Activated CD8-positive, alpha-beta memory T cell treated with anti-CD3 and anti-CD28 coated beads for 1 hour (primary cell): ENCODE measurements at places on chromosomes 3 and 15.

DNA sequence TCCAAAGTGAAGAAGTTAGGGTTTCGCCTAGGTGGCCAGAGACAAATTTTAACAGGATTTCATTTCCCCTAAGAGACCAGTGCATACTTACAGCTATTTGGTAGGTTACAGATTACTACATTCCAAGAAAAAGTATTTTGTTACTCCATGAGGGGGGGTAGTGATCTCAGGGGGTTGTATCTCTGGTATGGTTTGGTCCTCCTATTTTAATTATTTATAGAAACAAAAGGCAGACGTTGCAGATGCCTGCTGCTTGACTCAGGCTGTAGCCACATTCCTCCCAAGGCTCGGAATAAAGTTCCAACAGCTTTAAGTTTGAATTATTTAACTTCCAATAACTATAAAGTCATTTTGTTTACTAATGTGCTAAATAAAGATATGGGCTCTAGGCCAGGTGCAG is 1.3 kb upstream of the TRIM59 start:
- DNase-seq: no peak

DNA sequence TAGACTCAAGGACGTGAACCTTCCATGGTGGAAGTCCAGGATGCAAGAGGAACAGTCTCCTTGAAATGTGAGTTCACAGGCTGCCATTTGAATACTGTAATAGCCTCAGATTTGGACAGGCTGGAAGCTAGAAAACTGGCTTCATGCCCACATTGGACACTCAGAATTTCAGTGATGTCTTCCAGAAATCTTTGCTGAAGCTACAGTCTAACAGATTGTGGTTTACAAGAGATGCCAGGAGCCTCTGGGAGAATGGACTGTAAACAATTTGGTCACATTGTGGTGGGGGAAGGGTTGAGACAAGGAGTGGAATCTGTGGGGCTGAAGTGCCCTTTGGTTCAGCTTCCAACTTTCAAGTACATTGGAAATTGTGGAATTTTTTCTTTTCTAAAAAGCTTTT is 252.0 kb upstream of the PROK2 start:
- no peak for DNase-seq

DNA sequence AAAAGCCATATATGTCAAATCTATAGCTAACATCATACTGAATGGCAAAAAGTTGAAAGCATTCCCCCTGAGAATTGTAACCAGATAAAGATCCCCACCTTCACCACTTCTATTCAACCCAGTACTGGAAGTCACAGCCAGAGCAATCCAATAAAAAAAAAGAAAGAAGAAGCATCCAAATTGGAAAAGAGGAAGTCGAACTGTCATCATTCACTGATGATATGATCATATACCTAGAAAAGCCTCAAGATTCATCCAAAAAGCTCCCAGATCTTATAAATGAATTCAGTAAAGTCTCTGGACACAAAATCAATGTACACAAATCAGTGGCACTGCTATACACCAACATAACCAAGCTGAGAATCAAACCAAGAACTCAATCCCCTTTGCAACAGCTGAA is 97.4 kb downstream of the CBLB start:
- no peak for DNase-seq

- DNase-seq: peak; percentile 22
Observed at GRCh38 chr15:31216215-31216911, 110.3 kb upstream of the KLF13 start.

DNA sequence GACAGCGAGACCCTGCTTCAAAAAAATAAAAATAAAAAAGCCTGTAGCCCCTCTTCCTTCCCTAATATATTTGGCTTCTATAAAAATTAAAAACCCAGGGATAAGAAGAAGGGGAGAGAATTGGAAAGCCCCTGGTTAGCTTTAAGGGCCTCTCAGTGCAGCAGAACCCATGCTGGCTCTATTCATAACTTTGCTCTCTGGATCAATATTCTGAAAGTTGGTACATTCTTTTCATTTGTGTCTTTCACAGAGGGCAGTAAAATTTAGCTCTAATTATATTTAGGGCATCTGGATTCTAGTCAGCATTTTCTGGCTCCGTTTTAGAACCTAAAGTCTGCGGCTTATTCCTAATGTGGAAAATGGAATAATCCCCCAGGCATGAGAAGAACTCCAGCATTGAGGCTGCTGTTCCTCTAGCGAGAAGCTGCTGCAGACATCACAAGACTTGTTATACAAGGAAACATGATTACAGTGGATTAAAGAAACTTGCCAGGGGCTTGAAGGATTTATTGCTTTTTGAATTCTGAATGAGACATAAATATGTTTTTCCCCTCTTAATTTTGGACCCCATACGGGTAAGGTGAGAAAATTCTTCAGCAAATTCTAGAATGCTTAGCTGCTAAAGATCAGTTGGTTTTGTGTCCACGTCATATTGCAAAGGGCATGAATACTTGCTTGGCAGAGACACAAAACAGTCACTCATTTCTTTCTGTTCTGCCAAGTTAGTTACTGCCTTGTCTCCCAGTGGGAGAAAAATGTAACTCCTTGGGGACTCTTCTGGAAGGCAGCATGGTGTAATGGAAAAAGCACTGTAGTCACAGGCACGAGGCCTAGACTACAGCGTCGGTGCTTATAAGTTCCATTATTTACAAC is 177.7 kb downstream of the VGLL4 start:
- no peak for DNase-seq

GRCh38 chr3:90080988-90081387 is 973.6 kb downstream of the EPHA3 start:
- no peak for DNase-seq

GRCh38 chr3:133488785-133489367 is 84.6 kb upstream of the CDV3 start:
- DNase-seq: no peak

DNA sequence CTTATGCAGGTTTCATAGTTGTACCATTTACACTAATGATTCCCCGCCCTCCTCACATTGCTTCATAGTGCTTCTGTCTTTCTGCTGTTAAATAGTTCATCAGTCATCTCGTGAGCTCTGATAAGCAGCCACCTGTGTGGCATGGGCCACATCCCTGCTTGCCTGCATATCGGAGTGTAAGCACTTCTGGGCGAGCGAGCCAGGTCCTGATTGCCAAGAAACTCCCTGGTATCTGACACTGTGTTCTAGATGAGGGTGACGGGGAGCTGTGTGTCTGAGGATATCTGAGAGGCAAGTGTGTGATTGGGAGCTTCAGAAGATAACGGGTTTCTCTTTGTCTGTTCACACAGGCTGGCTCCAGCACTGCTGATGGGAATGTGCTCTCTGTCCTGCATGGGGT is 130.6 kb downstream of the LRIG1 start:
- DNase-seq: no peak

- no peak for DNase-seq
Observed at GRCh38 chr3:131072845-131073244, 46.2 kb downstream of the NEK11 start.
